ENCODE measurements at places on chromosomes 4 and X. TPM values are rescaled to one million over a fixed set of nuclear protein-coding genes. Genes with fewer than 3 reads are reported as not detected.

FGF13 gene
- total RNA-seq, result not detected

ADGRG4 gene
- not detected for total RNA-seq

ART3 gene
- not detected for total RNA-seq

FAM149A gene
- 0.85 TPM for total RNA-seq

BEX4 gene
- 48.2 TPM for total RNA-seq

HPGD gene
- total RNA-seq, result 0.41 TPM

RAB28 gene
- total RNA-seq, result 16.9 TPM

GPR119 gene
- not detected for total RNA-seq

HTN1 gene
- not detected for total RNA-seq

TMEM144 gene
- 2.6 TPM for total RNA-seq

IL2RG gene
- 0.11 TPM for total RNA-seq

UCP1 gene
- total RNA-seq, result not detected

TLR8 gene
- total RNA-seq, result not detected

SYP gene
- total RNA-seq, result 0.28 TPM

HERC6 gene
- 34.5 TPM for total RNA-seq

CORIN gene
- total RNA-seq, result 0.04 TPM

TKTL1 gene
- not detected for total RNA-seq

SRPX gene
- total RNA-seq, result 129 TPM

SULT1E1 gene
- 3.7 TPM for total RNA-seq

AFAP1 gene
- 35.9 TPM for total RNA-seq

DHX15 gene
- 184 TPM for total RNA-seq

ALAS2 gene
- not detected for total RNA-seq

TKTL2 gene
- total RNA-seq, result not detected

UCHL1 gene
- total RNA-seq, result 7.5 TPM

HS6ST2 gene
- total RNA-seq, result 1.3 TPM

TGIF2LX gene
- total RNA-seq, result not detected

PRRG1 gene
- 12.6 TPM for total RNA-seq

RASSF6 gene
- 1.2 TPM for total RNA-seq

CXXC4 gene
- 0.03 TPM for total RNA-seq

UGT2A1 gene
- not detected for total RNA-seq

BMX gene
- total RNA-seq, result 0.03 TPM

CCKAR gene
- total RNA-seq, result not detected

CLGN gene
- not detected for total RNA-seq

AFF2 gene
- 0.04 TPM for total RNA-seq

All from foreskin keratinocyte (primary cell).